ENCODE measurements at places on chromosomes 13 and 19.

DNA sequence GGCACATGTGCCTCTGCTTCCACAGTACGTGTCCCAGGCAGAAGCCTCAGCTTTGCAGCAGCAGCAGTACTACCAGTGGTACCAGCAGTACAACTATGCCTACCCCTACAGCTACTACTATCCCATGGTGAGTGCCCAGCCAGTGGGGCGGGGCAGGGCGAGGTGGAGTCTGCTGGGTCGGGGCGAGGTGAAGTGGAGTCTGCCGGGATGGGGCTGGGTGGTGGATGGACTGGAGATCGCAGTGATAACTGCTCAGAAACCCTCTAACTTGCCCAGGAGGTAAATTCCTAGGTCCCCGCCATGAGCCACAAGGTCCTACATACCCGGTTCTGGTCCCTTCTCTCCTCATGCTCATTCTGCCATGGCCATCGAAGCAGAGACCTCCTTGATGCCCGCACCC lies 3.6 kb downstream of the LENG8 start:
- DNase-seq, result no peak

GRCh38 chr13:99723878-99724277 lies 222.6 kb downstream of the TM9SF2 start:
- no peak for DNase-seq

- peak; percentile 71 for DNase-seq
Observed at GRCh38 chr13:101757446-101758039, 305.1 kb downstream of the ITGBL1 start.

GRCh38 chr13:113110048-113110851 lies 4.7 kb downstream of the F7 start:
- peak; percentile 13 for DNase-seq

- DNase-seq, result no peak
Observed at GRCh38 chr13:98796798-98797197, 44.3 kb upstream of the SLC15A1 start.

- no peak for DNase-seq
Observed at GRCh38 chr13:49693191-49693733, 2.0 kb upstream of the EBPL start.

DNA sequence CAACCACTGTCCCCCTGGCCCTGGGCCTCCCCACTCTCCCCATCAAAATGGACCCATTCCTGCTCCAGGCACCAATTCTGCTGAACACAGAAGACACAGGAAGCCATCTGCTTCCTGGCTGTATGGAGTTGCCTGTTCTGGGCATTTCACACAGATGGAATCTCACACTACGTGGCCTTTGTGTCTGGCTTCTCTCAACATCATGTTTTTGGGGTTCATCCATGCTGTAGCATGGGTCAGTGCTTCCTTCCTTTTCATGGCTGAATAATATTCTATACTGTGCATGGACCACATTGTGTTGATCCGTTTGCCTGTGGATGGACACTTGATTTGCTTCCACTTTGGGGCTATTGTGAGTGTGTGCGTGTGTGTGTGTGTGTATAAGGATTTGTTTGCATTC lies 15.0 kb upstream of the KLF2 start:
- no peak for DNase-seq

- no peak for DNase-seq
Observed at GRCh38 chr13:21813844-21814243, 143.0 kb downstream of the FGF9 start.

DNA sequence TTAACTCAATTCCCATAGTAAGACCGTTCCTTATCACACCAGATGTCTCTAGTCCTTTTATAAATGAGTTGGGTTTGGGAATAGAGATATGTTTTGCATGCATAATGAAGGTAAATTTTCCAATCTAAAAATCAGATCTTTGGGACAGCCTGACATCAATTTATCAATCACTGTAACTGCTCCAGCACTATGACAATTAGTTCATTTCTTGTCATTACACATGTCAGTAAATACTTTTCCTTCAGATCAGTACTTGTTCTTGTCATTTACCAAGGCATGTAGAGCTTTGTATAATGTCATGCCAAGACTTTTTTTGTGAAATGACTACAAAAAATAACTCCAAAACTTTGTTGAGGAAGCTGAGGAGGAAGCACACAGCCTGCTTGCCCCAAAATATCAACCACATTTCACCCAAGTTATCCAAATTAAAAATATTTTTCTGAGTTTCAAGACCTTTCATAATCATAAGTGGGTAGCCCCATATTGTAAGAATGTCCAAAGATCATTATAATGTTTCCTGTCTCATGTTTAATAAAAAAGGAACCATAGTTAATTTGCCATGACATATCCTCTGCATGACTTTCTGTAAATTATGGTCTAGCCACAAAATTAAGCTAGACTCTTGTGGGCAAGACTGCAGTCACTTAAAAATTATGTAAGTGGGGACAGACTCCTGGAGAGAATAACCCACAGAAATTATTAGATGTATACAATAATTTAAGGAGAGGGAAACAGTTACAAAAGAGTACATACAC lies 586.8 kb downstream of the TBC1D4 start:
- no peak for DNase-seq

DNA sequence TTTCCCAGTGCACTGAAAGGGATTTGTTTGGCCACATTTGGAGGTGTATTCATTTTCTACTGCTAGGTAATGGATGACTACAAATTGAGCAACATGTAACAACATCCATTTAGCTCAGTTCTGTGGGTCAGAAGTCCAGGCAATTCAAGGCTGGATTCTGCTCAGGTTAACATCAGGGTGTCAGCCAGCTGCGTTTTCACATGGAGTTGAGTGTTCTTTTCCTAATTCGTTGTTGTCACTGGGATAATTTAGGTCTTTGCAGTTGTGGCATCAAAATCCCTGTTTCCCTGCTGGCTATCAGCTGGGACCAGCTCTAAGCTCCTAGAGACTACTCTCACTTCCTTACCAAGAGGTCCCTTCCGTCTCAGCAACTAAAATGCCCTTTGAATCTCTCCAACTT lies 25.4 kb downstream of the MIR17HG start:
- DNase-seq, result no peak

All from amniotic epithelial cell (primary cell).